ENCODE measurements at places on chromosomes 5 and 9.

- no peak for DNase-seq
Measured at GRCh38 chr9:136858844-136859757, 7.0 kb downstream of the MAMDC4 start.

GRCh38 chr5:138011991-138012390 lies 20.9 kb downstream of the FAM13B start:
- no peak for DNase-seq

DNA sequence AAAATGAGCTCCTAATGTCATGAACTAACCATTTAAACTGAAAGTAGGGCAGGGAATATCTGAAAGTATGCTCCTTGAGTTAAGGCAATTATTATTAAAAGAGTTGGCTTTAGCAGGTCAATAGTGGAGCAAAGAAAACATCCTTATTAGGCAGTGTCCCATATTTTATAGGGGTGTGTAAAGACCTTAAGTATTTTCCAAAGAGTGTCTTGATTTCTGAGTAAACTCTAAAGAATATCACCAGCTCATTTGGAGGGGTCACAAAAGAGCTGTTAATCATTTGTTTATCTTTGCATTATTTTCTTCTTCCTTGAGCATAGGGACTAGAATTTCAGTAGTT lies 109.3 kb downstream of the MUSK start:
- DNase-seq = no peak

GRCh38 chr9:132176338-132176737 lies 14.5 kb downstream of the NTNG2 start:
- no peak for DNase-seq

- DNase-seq = no peak
Measured at GRCh38 chr5:144549580-144549979, 378.9 kb downstream of the KCTD16 start.

DNA sequence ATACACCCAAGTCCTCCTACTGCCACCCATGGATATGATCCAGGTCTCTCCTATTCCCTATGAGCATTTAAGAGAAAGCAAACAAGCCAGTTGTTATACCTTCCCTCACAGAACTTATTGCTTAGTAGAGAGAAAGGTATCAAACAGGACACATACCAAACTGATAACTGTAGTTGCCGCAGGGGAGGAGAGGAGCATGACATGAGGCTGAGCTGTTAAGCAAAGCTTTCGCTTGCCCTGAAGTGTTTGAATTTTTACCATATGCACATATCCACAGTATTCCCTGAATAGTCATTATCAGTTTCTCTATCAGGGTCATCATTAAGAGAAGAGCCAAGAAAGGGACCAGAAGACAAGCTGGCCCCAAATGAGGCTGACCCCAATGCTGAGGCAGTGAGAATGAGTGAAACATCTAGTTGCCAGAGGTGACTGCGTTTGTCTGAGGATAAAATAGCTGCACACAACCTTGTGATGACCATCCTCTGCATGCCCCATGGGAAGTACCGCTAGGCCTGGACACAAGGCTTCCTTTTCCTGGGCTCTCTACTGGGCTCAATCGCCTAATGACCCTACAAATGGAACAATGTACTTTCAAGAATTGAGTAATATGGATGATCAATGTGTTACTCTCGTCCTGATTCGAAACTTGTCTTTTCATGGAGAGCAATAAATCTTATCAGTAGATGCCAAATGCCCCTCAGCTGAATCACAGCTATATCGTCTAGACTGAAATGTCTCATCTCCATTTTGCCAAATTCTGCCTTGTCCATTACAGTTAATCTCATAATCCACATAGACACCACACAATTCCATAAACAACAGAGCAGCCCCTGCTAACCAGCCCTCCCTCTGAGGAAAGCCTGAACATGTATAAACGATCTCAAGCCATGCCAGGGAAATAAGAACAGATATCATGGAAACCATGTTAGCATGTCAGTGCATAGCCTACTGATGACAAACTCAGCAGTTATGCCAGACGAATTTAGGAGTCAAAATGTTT lies 4.3 kb upstream of the IFNK start:
- no peak for DNase-seq
